NCI-H1105 (cell line): ENCODE measurements at places on chromosomes 13 and 19.

DNA sequence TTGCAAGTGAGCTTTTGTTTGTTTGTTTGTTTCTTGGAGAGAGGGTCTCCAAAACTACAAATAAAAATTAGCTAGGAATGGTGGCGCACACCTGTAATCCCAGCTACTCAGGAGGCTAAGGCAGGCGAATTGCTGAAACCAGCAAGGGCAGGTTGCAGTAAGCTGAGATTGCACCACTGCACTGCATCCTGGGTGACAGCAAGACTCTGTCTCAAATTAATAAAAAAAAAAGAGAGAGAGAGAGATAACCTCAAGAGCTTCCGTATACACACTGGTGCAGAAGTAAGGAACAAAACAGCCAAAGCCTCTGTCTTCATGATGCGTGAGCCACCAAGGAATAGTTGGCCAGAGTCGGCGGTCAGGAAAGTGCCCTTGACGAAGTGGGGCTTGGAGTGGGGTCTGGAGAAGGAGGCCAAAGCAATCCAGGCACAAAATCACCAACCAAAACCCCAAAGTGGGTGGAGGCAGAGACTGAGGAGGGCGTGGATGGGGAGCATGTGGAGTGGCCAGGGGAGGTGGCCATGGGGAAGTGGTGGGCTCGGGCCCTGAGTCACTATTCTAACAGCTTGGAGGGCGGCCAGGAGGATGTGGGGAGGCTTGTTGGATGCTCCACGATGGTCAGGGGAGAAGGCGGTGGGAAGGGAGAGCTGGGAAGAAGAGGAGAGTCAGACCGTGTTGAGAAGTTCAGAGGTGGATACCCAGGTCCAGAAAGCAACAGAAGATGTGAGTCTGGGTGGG, 21.2 kb upstream of the TOMM40 start:
- DNase-seq: no peak

- DNase-seq: no peak
Measured at GRCh38 chr19:11705474-11705873, 33.3 kb downstream of the ZNF823 start.

DNA sequence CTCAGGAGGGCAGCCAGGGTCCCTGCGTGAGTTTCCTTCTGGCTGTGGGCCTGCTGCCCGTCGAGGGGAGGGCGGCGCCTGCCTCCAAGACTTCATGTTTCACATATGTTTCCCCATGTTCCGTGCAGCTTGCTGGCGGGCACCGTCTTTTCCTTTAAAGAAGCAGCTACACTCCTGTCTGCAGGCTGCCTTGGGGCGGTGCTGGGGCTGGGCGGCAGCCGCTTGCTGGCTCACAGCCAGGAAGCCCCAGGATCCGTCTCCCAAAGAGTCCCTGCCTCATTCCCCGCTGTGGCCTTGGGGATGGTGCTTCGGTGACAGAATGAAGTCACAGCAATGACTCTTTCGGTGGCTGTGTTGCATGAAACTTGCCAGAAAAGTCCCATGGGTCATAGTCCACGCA, 24.9 kb downstream of the PIAS4 start:
- no peak for DNase-seq

DNA sequence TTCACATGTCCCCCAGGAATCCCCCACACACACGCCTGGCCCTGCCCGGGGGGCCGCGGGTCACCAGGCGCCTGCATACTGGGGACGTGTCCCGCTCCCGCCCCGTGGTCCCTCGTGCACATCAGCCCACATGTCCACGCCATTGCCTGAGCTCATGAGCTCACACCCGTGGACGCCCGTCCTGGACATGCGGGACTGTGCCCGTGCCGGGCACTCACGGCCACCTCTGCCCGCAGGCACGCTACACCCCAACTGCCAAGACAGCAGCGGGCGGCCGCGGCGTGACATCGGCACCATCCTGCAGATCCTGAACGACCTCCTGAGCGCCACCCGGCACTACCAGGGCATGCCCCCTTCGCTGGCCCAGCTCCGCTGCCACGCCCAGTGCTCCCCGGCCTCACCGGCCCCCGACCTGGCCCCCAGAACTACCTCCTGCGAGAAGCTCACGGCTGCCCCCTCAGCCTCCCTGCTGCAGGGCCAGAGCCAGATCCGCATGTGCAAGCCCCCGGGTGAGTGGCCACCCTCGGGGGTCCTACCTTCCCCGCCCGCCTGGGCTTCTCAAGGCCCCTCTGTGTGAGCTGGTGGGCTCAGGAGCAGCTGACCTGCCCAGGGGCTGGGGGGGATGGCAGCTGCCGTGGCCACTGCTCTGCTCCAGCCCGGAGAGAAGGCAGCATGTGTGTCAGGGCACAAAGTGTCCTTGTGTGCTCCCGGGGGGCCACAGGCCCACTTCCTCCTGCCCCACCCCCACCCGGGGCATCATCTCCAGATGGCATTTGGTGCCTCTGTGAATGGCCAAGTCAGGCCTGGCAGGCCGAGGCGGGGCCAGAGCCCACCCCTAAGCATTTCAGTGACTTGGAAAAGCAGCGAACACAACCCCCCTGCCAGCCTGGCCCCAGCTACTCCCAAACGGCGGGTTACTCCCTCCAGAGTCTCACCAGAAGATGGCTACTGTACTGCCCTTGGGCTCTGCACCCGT, 7.1 kb downstream of the MIDN start:
- DNase-seq: no peak

- no peak for DNase-seq
Measured at GRCh38 chr13:99385940-99386339, 78.7 kb upstream of the GPR183 start.

DNA sequence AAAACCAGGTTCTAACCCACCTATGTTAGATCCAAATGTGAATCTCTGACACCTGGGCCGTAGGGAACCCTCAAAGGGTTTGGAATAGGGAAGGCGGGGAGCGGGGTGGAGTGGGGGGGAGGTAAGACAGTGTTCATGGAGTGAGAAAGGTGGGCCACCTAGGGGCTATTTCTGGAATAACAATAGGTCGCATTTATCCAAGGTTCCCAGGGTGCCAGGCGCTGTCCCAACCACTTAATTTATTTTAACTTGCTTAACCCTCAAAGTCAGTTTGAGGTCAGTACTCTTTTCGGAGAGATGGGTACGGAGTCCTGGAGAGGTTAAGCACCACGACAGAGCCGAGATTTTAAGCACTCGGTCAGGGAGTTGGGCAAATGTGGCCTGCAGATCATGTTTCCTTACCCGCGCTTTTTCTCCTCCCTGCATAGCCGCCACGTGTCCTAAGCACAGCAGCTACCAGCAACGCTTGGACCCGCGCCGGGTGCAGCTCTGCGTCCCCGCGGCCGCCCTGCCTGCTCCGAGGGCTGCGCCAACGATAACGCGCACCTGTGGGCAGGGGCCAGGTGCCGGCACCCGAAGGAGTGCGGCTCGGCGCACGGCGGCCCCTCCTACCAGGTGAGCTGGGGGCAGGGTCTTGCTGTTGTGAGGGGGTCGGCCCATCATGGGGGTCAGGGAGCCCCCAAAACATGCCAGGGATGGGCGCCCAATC, 25.0 kb upstream of the FXYD3 start:
- peak; percentile 30 for DNase-seq

GRCh38 chr13:101267656-101268055, 148.7 kb downstream of the NALCN start:
- DNase-seq: no peak

DNA sequence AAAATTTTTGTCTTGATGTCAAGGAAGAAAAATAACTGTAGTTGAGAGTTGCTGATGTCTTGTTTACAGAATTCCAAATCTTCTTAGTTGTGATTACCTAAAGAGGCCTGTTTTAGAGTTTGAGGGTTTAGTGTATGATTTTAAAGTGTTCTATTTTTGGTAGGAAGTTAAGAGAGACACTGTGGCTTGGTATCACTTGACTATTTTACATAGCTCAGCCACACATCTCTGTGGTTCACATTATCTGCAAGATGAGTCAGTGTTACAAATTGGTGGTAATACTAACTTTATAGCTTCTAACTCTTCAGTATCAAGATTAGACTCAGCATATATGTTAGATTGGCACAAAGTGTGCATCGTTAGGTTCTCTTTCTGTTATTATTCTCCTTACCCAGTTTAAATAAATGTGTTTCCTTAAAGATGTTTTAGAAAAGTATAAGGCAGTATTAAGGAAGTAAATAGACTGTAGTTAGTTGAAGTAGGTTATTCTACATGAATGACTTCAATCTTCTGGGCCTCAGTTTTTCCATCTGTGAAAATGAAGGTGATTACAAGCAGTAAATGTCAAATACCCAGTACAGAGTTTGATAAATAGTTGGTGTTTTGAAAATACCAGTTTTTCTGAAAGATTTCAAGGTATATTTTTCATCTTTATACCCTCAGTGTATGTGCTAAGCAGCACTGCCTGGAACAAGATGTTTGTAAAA, 33.4 kb downstream of the COG6 start:
- DNase-seq: no peak

DNA sequence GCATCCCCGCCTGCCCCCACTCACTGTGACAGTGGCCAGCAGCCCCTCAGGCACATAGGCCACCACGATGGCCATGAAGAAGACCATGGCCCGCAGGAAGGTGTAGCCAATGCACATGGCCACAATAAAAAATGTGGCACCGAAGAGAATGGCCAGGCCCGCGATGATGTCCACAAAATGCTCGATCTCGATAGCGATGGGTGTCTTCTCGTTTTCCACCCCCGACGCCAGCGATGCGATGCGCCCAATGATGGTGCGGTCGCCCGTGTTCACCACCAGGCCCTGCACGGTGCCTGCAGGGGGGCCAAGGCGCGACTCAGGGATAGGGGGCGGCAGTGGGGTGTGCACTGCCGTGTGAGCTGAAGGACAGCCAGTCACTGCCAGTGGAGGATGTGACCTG, 3.7 kb downstream of the ATP4A start:
- no peak for DNase-seq

DNA sequence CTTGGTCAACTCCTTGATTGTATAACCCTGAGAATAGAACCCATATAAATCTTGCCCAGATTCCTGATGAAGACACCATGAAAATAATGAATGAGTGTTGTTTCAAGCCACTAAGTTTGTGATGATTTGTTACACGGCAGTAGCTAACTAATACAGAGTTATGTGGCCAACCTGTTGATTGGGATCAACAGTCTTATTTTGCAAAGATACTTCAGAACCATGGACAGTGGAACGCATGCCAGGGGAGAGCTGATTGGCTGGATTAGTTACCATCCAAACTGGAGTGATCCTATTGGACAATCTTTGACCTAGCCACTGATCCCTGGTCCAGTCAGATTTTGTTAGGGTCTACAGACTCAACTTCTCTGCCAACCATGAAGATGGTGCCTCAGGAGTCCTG, 26.6 kb downstream of the CD70 start:
- no peak for DNase-seq

DNA sequence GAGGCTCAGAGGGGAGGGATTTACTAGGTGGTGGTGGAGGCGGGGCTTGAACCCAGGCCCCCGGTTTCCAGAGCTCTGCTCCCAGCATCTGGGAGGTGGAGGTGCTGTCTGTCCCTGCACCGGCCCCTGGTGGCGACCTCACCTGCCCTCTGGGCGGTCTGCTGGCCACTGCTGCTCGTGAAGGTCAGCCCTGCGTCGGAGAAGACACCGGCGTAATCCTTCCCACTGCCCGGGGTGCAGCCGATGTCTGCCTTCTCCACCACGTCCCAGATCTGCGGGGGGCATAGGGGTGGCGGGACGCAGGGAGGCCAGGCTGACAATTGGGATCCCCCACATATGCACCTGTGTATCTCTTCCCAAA, 12.8 kb downstream of the C3 start:
- no peak for DNase-seq
